ENCODE measurements at places on chromosomes 6 and 20.

GRCh38 chr6:37134396-37135191 lies 35.4 kb upstream of the PIM1 start:
- no peak for DNase-seq

- no peak for DNase-seq
Measured at GRCh38 chr6:12009180-12009685, 2.9 kb upstream of the HIVEP1 start.

- DNase-seq, result no peak
Measured at GRCh38 chr6:121645100-121645745, 209.8 kb downstream of the GJA1 start.

DNA sequence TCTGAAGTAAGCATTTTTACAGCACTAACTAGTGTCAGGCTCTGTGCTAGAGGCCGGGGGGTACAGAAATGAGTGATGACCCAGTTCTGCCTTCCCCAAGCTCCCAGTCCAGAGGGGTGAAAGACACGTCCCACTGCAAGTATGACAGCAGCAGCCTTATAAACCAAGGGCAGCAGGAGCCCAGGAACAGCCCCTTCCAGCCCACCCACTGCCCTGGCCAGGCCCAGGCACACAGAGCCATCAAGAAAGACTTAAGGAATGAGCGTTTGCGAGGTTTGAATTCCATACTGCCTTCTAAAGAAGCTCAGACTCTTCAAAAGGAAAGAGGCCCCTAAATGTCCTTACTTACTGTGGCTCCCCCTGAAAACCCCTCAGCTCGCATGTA lies 10.0 kb downstream of the TRERF1 start:
- DNase-seq, result no peak

- no peak for DNase-seq
Measured at GRCh38 chr6:33709605-33710295, 1.8 kb downstream of the UQCC2 start.

GRCh38 chr6:125254321-125254720 lies 47.4 kb downstream of the HDDC2 start:
- DNase-seq, result no peak

- DNase-seq, result no peak
Measured at GRCh38 chr6:29977425-29977727, 35.0 kb downstream of the HLA-A start.

DNA sequence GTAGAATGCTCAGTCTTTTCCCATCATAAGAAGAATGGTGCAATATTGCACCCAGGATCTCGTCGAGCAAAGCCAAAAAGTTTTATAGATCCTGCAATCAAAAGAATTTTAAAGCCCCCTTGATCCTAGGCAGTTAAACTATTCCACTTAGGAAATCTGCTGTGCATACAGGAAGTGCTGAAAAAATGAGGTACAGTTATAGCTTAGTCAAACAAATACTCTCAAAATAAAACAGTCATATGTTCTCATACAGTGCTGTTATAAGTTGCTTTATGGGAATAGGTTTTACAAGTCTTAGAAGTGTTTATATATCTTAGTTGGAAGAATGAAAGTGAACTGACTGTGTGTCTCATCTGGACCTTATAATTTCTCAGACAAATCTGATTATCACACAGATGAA lies 232.6 kb upstream of the RAB32 start:
- no peak for DNase-seq

DNA sequence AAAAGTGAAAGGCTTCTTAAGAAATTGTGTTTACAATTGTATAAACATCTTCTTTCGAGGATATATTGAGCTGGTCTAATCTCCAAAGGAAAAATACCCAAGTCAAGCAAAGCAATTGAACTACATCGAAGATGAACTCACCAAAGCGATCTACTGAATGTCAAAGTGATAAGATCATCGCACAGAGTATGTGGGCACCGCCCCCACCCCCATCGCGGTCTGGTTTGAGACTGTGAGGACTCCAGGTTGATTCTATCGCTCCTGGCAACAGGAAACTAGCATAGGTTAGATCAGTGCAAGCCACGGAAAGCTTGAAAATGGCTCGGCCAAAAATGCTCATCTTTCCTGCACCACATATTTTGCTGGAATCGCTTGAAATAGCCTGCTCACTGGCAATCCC lies 133.2 kb upstream of the RPS6KA2 start:
- peak; percentile 18 for DNase-seq

DNA sequence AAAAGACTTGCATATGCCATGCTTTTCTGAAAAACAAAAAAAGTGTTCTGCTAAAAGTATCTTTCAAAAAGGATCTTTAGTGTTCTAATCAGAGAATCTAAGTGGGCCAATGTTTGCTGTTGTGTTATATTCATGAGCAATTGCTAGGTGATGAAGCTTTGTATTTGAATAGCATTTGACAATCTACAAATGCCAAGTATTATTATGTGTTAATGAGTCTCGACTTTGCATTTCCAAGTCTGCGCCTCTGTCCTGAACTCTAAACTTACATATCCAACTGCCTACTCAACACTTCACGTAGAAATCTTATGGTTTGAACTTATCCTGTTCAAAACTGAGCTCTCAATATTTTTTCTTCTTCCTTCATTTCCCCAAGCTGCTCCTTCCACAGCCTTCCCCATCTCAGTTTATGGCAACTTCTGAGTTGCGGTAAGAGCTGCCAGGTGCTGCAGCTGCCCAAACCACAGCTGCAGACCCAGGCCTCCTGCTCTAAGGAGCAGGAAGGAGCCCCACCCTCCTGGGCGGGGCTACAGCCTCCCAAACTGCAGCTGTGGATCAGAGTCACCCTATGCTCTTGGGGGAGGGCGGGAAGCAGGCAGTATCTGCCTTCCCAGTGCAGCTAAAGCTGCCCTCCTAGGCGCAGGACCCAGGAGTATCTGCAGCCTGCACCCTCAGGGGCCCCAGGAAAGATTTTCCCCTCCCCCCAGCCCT lies 16.7 kb upstream of the MAK start:
- DNase-seq, result no peak

GRCh38 chr6:73491377-73491776 lies 29.5 kb downstream of the EEF1A1 start:
- no peak for DNase-seq

- DNase-seq, result no peak
Measured at GRCh38 chr6:166636934-166637333, 9.9 kb upstream of the RPS6KA2 start.

GRCh38 chr6:152267967-152268845 lies 369.0 kb downstream of the SYNE1 start:
- no peak for DNase-seq

DNA sequence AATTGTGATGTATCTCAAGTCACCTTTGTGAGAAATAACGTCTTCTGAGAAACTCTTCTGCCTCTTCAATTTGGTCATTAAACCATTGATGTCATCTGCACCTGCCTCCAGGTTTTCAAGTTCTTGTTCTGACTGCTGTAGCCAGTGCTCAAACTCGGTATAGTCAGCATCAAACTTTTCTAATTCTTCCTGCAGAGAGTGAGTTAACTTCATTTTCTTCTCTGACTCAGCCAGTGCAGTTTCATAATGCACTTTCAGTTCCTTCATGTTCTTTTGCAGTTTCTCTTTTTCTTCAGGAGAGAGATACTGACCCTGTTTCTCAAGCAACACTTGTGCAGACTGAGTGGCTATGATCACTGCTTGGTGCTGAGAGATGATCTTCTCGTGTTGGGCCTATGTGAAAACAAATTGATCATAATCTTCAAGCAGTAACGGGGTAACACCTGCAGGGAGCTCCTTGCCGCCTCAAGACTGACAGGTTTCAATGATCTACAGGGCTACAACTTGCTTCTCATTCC lies 48.8 kb downstream of the DST start:
- no peak for DNase-seq

All from stimulated activated CD4-positive, alpha-beta T cell treated with anti-CD3 and anti-CD28 coated beads, Interleukin-1b, Interleukin-23, amount 100 ng/mL, for 1 hour (primary cell).